ENCODE measurements at places on chromosomes 4 and X.

DNA sequence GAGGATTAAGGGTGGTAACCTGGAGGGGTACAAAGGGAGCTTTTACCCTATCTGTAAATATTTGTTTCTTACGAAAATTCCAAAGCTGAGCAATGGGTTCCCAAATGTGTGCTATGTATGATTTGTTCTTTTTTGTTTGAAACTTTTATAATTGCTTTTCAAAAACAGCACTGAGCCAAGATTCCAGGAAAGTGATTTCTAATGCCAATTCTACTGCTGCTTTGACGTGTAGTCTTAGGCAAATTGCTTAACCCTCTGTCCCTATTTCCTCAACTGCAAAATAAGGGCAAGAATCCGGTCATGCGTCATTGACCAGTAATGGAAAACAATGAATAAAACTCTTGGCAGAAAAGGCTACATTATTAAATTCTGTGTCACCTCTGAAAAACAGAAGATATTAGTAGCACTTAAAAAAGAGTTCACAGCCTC, 454.7 kb downstream of the IL15 start:
- no peak for DNase-seq

GRCh38 chr4:3445829-3446545, 4.2 kb downstream of the HGFAC start:
- DNase-seq = no peak

DNA sequence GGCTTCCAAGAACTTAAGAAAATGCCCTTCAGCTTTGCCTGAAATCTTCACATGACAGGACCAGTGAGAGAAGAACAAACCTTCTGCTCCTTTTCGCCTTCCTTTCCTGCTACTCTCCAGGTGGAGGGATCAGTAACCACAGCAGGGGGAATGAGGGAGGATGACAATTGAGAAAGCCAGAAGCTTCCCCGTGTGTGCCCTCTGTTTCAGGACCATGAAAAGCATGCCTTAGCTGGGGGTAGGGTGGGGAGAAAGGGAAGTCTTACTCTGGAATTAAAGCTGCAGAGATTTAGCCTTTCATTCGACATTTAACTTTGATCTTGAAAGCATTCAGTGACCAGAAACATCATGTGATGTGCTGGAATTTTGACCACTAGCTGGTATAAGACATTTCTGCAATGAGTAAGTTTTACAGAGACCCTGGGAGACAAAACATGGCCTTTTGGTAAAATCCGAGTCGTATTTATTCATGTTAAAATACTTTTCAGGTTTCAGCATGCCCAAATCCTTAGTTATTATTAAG, 10.6 kb upstream of the PUDP start:
- DNase-seq = no peak

DNA sequence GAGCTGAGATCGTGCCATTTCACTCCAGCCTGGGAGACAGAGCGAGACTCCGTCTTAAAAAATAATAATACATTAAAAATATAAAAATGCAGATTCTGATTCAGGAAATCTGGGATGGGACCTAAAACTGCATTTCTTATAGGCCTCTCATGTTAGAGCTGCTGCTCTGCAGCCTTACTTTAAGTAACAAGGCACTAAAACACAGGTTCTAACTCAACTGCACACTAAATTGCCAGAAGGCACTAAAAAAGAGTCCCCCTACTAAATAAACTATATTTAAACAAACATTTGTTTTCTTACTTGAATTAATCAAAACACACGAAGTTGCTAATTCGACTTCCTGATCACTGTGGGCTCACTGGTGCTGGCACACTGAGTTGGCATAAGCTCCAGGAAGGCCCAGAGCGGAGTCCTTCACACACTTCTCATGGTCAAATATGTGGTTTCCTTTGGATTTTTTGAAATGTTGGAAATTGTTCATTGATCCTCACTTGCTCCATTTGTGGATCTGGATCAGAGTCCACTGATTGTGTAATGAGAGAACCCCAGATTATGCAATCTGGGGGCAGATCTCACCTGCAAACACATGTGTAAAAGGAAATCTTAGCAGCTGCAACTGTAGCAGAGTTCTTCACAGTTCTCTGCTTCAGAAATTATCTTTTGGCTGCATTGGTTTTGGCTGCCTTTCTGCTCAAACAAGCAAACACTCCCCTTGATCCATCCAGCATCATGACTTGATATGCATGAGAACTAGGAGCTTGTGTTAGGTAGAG, 59.3 kb downstream of the AFF1 start:
- no peak for DNase-seq

DNA sequence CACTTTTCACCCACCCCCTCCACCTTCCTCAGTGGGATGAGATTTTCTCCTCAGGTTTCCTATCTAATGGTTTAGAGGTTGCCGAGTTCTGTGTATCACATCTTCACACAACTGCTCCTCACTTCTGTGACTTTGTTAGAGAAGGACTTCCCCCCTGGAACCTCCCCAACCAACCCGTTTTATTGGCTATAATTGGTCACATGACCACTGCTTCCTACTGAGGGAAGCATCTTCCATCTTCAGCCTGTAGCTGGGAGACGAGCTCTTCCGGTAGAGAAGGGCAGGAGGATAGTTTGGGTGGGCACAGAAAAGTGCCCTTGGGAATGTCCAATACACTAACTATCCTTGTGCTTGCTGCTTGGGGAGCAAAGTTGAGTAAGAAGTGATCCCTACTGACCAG, 90.5 kb downstream of the STK32B start:
- no peak for DNase-seq

DNA sequence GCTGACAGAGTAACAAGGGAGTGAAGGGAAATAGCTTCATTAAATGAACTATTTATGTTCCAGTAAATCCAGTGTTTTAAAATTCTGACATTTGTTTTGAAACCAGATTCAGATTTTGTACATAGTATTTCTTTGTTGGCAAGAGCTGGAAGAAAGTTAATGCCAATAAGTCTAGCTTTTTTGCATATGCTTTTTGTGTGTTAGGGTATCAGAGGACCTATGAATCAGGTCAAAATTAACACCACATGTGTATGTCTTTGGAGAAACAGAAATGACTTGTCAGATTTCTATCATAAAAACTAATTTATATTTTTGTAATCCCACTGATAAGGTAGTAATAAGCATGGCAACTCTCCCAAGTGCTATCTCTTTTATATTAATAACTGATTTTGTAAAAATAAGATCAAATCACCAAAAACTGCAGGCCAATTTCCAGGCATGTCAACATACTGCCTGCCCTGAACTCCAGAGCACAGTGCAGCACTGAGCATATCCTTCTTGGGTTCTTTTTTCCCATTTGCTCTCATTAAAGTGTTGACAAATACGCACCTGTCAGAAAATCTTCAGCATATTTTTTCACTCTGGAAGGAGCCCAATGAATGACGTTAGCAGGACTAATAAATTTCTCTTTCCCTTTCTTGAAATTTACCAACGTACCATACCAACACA, 65.5 kb downstream of the SH3RF1 start:
- no peak for DNase-seq

DNA sequence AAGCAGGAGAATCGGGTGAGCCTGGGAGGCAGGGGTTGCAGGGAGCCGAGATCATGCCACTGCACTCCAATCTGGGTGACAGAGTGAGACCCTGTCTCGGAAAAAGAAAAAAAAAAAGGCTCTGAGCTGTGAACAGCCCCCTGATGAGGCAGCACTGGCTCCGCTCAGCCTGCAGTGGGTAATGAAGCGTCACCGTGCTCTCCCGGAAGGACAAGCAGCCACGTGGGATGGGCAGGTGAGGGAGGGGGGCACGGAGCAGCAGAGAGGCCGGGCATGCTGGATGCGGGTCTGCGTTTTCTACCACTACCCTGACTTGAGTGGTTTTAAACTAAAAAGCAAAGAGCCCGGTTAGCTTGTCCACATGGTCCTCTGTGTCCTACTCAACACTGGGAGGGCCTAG, 15.5 kb downstream of the TACC3 start:
- no peak for DNase-seq

GRCh38 chr4:134160211-134160610, 41.4 kb downstream of the PABPC4L start:
- DNase-seq = no peak

- DNase-seq = no peak
Measured at GRCh38 chr4:165440415-165441158, 61.8 kb downstream of the CPE start.

DNA sequence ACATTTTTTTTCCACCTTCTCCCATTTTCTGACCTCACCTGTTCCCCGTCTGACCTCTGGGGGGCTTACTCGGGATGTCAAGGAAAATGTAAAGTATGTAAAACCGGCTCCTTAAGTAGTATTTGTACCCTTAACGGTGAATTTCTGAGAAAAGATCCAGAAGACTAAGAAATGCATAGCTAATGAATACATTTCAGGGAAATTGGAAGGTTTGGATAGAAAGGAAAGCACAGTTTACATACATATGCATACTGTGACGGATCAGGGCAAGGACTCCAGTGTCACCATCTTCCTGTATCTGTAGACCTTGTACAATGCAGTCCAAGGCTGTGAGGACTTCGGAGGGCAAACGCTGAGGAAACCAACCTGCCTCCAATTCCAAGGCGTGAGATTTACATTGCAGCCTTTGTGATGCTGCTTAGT, 2185.9 kb upstream of the TENM3 start:
- no peak for DNase-seq

DNA sequence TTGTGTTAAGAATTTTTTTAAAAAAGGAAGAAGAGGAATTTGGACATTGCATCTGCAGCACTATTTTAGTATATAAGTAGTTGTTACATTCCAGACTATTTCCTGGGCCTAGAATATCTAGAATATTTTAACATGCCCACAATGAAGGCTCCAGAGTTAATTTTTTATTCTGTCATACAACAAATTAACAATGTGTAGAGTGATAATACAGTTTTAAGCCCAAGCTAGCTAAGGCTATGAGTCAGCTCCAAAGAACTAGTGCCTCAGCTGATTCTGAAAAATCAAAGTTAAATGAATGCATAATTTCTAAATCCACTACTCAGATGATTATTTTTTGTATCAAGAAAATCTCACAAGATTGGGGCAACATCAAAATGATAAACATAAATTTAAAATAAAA, 231.4 kb downstream of the PRDM5 start:
- no peak for DNase-seq

- DNase-seq = no peak
Measured at GRCh38 chr4:57074744-57075143, 35.4 kb downstream of the IGFBP7 start.

GRCh38 chr4:8727546-8728510, 135.3 kb downstream of the CPZ start:
- DNase-seq = no peak

GRCh38 chr4:73836373-73837279, at the start of gene CXCL6:
CXCL6 (plus strand) TSS chr4:73836678; CDS start chr4:73836751, 73 bp downstream.
- DNase-seq = no peak

GRCh38 chrX:124208660-124209059, 123.8 kb upstream of the TEX13D start:
- DNase-seq = no peak

DNA sequence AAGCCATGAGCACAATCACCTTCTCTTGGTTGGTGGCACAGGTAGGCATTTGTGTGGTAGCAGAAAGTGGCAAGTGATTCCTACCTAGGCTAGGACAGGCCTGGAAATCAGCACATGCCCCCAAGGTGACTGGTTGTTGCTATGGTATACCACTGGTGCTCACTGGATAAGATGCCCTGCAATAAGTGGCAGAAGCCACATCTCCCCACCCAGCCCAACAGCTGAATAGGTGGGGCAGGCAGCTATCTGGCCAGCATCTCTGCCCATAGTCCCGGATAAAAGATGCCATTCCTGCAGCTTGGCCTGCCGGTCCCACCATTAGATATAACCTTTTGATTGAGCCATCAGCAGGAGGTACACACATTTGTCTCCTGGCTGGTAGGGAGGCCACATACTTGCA, 21.1 kb downstream of the AMER1 start:
- no peak for DNase-seq

GRCh38 chrX:121036137-121036536, 11.3 kb upstream of the GLUD2 start:
- no peak for DNase-seq

DNA sequence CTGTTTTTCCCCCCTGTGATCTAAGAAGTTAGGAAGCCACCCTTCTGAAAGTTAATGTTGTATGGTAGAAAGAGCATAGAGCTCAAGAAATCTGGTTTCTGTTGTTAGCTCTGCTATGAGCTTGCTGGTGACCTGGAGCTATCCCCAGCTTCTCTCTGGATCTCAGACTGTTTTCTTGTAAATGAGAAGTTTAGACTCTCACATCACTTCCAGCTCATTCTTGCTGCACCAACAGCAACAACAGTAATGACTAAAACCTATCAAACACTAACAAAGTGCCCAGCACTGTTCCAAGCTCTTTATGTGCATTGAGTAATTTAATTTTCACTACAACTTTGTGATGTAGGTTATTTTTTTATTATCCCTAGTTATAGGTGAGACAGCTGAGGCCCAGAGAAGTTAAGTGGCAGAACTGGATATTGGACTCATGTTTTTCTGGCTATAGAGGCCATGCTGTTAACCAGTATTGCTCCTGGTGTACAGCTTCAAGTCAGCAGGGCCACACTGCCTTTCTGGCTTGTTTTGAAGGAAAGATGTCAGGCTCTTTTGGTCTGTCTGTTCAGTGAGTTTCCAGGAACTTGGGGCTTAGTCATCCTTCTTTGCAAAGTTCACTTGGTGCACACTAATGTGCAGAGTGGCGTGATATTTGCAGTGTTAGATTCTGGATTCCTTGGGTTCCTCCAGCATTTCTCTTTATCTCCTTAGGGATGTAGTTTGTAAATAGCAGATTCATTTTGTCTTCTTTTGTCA, 27.8 kb upstream of the TMEM164 start:
- DNase-seq = no peak

- DNase-seq = no peak
Measured at GRCh38 chr4:56050625-56051024, 101.9 kb downstream of the CEP135 start.

DNA sequence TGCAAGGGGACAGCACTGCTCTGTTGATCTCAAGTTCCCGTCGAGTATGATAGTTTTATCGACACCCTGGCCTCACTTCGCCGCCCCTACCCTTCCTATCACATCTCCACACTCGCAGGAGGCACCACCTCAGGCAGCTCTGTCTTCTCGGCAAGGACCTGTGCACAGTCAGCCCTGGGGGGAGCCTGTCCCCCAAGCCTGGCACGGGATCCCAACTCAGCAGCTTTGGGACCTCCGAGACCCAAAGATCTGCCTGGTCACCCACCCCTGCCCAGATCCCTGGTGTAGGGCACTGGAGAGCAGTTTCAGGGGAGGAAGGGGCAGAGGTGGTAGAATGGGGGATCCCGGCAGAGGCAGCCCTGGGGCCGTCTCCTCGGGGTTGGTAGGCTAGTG, 18.0 kb upstream of the UBA1 start:
- no peak for DNase-seq

DNA sequence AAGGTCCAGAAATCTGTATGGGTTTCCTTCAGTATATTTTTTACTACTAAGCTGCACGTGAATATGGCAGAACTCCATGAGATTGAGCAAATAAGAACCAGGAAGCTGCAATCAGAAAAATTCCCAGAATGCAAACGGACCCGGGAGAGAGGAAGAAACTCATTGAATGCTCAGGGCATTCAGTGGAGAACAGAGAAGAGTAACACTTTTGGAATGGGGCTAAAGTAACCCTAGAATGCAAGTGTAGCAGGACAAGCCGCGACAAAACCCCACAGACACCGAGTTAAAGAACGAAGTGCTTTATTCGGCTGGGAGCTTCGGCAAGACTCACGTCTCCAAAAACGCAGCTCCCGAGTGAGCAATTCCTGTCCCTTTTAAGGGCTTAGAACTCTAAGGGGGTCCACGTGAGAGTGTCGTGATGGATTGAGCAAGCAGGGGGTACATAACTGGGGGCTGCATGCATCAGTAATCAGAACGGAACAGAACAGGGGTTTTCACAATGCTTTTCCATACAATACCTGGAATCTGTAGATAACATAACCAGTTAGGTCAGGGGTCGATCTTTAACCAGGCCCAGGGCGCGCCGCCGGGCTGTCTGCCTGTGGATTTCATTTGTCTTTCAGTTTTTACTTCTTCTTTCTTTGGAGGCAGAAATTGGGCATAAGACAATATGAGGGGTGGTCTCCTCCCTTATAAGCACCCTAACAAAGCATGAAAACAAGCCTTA, 56.4 kb downstream of the RAB28 start:
- DNase-seq = no peak

Measured in memory B cell (primary cell).